NCI-H748 treated with DMSO at 0.1 percent for 48 hours (cell line): ENCODE measurements at places on chromosomes 3 and 15.

DNA sequence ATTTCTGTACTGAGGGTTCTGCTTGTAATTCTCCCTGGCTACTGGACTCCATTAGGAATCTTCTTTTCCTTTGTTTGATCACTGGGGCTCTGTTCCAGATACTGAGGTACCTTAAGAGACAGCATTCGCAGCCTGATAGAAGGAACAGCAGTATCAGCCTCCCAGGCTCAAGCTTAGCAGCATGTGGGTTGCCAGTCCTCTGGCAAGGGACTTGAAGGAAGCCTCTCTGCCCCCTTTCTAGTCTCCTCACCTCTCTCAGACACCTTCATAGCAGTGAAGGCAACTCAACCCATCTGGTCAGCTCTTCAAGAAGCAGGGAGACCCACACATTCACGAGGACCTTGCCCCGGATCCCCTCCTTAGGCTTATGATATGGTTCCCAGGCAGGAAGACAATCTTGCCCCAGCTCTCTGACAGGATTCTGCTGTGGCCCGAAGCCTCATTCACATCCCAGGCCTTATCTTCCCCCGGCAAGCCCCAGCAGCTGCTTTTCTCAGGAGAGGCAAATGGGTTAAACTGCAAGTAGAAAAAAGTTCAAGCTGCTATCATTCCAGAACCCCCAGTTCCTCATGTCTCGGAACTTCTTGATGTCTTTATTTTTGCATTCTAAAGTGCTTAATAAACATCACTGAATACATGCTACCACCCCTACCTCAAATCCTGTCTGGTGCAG is 153.1 kb downstream of the LIPC start:
- DNase-seq: no peak

- DNase-seq: no peak
Measured at GRCh38 chr3:116905334-116905733, 195.8 kb downstream of the TUSC7 start.

DNA sequence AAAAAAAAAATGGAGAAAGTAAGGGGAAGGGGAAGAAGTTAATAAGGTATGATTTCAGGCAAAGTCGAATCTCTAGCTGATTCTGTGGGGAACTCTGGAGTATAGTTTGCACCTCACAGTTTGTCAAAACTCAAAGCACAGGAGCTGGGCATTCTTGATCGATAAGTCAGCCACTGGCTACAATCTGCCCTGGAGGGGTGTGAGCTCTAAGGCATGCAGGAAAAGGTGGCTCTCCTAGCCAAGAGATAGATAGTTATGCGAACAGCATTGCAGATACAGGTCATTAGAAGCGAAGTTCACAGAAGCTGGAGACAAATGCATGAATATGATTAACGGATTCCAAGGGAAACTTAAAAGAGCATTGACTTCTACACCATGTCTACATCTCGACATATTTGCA is 952.6 kb downstream of the AGBL1 start:
- no peak for DNase-seq

DNA sequence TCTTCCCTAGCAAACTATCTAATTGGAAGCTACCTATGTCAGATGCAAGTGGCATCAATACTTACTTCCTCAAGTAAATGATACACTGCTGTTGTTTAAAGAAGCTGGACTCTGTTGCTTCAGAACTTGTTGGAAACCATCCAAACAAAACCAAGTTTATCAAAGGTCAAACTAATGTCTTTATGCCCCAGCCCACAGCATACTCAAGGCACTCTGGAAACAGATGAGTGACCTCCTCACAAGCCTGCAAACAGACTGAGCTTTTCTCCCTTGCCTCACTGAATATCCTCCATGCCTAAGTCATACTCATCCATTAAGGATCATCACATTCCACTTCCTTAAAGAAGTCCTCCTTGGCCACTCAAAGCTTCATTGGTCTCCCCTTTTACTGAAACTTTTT is 107.4 kb upstream of the ACP3 start:
- no peak for DNase-seq

DNA sequence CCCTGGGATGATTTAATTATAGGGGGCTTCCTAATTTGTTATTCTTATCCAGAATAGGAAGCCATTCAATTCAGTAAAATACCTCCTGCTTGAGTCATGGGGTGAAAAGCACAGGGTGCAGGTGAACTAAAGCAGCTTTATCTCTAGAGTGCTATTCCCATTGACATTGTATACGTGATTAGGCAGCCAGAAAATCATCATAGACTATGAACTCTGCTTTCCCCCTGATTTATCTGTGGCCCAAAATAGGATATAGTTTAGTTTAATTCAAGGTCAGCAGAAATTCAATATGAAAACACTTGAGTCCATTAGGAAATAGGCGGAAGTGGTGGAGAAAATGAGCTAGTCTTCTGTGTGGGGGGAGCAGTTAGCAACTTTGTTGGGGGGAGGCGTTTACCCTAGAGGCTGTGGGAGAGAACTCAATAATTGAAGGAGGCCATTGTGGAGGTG is 18.2 kb upstream of the PRKCI start:
- DNase-seq: no peak

DNA sequence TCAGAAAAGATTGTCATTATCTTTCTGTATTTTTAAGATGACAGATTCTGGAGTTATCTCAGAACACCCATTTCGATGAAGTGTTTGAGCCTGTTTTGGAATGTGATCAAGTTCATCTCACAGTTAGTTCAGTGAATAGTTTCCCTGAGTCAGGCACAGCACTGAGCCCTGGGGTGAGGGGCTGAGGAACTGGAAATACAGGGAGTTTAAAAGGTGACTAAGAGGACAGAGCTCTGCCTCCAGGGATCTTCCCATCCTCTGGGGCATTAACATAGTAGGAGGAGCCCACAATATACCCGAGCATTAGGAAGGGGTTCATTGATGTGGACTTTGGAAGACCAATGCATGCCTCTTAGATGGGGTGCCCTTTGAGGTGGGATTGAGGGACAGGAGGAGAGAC is 355.1 kb downstream of the CLSTN2 start:
- no peak for DNase-seq

DNA sequence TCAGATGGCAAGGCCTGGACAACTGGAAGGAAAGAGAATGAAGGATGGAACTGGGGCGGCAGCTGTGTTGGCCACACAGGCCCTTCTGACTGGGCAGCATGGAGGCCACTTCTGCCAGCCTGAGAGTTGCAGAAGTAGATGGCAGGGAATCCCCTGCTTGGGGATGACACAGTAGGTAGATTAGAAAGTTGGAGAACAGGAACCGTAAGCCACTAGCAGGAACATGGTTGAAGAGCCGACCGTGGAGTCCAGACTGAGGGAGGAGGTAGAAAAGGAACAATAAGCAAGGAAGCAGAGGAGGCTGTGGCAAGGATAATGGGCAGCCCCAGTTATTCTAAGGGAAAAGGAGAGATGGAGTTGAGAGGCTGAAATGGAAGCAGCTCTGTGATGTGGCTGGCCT is 26.4 kb upstream of the ZNF774 start:
- DNase-seq: no peak
